ENCODE measurements at places on chromosomes 12 and 14. TPM values are rescaled to one million over a fixed set of nuclear protein-coding genes. Genes with fewer than 3 reads are reported as not detected.

DNA sequence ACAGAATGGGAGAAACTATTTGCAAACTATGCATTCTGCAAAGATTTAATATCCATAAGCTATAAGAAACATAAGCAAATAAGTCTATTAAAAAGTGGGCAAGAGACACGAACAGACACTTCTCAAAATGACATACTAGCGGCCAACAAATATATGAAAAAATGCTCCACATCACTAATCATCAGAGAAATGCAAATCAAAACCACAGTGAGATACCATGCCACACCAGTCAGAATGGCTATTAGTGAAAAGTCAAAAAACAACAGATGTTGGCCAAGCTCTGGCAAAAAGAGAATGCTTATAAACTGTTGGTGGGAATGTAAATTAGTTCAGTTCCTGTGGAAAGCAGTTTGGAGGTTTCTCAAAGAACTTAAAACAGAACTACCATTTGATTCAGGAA, 121.3 kb downstream of the KCNMB4 start:
- DNase-seq, result no peak

DNA sequence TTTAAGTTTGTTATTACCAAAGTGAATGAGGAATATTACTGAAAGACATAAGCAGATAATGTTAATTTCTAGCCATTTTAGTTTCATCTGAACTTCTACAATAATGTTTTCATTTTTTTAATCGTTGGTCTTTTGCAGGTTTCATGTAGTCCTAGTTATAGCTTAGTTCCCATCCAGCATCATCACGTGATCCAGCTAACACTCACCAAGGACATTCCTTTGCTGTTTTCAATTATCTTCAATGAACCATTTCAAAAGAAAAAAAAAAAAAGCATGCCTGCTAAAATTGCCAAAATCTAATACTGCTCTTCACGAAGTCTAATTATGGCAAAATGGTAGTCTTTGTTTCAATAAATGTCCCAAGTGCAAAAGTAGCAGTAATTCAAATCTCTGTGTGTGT, 187.7 kb upstream of the ATXN7L3B start:
- no peak for DNase-seq

DNA sequence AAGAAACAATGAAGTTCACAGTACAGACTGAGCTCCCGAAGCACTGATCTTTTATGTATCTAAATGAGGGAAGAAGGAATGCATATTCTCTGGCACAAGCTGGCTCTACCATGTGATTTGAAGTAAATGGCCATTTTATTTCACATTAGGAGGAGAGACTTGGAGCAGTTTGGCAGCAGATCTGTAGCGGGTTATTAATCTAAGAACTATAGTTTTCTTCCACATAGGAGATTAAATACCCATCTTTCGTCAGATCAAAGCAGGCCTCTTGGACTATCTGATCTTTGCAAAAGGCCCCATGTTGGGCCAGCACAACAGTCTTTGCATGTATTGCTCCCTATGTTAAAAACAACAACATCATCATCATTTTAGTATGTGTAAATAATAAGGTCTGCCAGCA, 477.8 kb downstream of the ZFP36L1 start:
- no peak for DNase-seq

DNA sequence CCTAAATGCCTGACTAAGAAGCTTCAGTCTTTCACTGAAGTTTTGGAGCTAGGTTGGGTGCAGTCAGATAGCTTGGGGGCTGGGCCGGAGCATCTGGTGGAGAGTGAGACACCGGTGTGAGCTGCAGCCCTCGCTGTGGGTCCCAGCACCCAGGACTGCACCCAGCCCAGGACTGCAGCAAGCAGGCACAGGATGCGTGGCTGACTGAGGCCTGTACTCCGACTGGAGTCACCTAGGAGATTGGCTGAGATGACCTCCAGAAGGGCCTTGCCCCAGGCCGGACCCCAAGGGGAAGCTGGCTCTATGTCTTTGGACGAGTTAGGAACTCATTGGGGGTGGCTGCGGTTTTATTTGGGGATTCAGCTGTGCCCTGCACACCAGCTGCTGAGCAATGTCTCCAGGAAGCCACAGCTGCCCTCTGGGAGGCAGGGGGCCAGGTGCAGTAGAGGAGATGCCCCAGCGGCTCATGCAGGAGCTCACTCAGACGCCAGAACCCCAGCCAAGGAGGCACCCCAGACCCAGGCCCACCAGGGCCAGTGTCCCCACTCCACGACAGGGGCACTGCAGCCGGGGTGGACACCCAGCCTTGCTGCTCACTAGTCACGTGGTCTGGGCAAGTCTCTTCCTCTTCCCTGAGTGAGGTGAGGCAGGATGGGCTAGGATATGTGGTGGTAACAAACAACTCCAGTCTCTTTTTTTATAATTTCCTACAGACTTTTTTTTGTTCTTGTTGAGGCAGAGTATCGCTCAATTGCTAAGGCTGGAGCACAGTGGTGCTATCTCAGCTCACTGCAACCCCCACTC, 31.8 kb upstream of the RCOR1 start:
- DNase-seq, result no peak

DNA sequence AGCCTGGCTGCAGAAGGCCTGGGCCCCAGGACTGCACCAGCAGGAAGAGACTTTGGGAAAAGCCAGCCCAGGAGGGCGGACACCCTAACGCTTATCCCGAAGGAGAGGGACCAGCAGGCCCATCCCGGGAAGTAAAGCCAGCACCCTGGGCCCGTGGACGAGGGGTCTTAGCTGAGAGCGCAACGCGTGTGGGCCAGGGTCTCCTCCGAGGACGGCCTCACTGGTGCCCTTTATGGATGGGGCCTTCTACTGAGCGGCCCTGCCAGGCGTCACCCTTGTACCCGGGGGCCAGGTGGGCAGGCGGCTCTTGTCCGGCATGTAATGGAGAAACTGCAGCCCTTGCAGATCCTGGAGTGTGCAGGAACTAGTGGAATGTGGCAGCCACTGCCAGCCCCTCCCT, 14.1 kb downstream of the TEDC1 start:
- DNase-seq, result no peak

DNA sequence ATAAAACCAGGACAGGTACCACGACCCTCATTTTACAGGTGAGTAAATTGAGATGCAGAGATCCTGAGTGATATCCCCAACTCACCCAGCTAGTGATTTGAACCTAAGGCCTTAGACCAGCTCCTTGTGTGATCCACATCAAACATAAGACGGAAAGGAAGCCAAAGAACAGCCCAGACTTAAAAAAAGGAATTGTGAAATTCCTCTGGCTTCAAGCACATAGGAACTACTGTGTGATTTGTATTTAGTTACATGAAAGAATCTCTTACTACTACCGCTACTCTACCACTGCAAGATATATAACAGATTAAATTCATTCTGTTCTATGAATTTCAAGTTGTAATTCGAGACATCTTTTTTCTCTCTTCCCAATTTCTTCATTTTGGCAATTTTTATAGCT, 10.5 kb downstream of the E2F7 start:
- DNase-seq, result no peak

DNA sequence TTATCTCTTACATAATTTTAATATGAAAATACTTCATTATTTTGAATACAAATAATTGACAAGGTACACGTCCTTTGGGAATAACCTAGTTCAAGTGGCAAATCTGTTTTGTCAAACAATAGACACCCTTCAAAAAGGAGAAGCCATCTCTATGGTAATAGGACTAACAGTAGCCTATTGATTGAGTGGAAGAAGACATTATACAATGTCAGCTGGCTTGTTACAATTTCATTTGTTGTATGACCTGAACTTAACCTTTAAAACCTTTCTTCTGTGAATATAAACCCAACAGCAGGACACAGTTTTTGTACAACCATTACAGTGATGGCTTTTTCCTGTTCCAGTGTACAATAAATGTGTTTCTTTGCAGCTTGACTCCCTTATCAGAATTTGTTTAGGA, 8.1 kb downstream of the TMEM260 start:
- no peak for DNase-seq

- DNase-seq, result no peak
Observed at GRCh38 chr14:104732931-104733681, 9.1 kb downstream of the ADSS1 start.

GRCh38 chr12:120497524-120498150, 1.7 kb downstream of the DYNLL1 start:
- no peak for DNase-seq

- no peak for DNase-seq
Observed at GRCh38 chr14:76293923-76294322, 82.0 kb upstream of the ESRRB start.

DNA sequence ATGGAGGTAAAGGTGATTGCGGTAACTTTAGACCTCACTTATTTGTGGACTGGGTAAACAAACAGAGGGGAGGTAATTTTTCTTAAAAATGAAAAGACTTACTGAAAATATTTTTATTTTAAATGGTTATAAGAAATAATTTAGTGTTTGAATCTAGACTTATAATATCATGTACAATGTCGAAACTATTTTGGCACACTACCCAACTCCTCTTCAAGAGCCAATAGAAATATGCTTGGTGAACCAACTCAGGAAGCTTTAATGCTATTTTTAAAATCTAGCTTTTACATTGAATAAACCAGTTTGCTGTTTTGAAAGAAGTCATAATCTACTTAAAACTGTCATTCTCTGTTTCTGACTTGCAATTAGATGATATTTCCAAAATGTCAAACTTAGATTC, 175.8 kb upstream of the NPAS3 start:
- no peak for DNase-seq

- DNase-seq, result no peak
Observed at GRCh38 chr14:94112513-94113063, 2.1 kb downstream of the IFI27 start.

GRCh38 chr12:46473634-46474329, 101.2 kb upstream of the SLC38A2 start:
- peak; percentile 87 for DNase-seq

DNA sequence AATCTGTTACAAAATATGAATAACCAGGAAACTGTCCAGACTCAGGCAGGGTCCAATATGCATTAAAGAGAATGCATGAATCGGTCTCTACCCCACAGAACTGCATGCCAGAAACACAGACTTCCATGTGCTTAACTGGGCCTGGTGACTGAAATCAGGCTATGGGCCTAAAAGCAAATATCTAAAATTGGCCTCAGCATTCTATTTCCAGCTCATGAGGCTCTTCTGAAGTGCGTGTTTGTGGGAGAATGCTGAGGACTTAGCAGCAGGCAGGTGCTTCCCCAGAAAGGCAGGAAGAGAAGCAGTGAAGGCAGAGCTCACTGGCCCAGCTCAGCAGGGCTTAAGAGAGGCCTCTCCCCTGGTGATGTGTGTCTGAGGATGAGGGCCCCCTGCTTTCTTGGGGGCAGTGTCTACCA, 48.5 kb downstream of the ADGRD1 start:
- DNase-seq, result no peak

DNA sequence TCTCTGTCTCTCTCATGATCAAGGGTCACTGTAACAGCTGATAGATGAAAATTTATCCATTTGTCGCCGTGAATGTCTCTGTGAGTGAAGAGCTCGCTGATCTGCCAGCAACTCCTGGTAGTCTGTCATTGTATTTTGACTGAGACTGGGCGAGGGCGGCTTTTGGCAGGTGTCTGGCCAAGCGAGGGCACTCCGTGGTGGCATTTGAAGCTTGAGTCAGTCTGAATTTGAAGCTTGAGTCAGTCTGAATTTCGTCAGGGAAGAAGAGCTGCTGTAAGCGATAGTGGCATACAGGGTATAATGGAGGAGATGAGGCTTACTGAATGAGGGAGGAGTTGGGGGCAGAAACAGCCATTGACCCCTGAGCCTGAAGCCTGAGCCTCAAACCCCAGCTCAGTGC, 56.8 kb upstream of the FAM181A start:
- no peak for DNase-seq

DNA sequence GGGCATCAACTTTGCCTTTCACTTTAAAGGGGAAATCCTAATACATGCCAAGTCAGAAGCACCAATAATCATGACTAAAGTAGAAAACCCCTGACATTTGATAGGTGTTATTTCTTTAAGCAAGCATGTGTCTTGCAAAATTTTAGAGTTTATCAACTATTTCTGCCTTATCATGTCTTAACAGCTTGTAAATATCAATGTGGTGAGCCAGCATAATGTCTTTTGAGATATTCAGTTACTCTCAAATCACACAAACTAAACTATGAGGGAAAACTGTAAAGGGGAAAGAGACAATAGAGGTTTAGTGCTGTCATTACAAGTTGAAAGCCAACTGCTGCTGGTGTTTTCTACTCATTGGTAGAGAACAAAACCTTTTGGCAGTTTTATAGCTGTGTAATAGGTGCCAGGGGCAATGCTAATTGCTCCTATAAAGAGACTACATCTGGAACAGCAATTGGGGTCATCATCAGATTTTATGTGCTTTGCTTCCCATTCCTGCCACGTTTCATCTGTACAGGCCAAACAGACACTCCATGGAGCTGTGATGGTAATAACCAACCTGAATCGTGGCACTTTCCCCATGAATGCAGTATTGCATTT, 1027.4 kb downstream of the FSCB start:
- no peak for DNase-seq

GRCh38 chr12:69936214-69936731, 111.2 kb downstream of the MYRFL start:
- no peak for DNase-seq

DNA sequence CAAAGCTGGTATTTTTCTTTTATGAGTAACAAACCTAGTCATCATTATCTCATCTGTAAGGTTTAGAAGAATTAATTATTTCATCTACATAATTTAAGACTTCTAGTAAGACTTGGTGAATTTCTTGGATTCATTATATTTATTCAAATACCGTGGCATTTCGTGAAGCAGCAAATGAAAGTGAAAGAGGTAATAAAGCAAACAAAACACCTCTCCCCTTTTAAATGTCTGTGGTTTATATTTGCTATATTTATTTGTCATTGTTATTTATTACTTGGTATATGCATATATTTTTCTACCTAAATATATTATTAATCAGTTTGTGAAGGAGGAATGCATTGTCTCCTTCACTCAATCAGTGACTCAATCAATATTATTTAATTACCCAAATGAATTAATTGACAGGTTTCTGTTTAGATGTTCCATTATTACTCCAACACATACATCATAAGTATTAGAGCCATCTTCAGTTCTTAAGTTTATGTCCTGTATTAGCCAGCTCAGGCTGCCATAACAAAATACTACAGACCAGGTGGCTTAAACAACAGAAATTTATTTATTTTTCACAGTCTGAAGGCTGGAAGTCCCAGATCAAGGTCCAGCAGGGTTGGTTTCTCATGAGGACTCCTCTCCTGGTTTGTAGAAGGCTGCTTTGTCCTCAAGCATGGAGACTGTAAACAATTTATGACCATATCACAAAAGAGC, 6.6 kb downstream of the CFAP54 start:
- DNase-seq, result no peak

Gene FIGNL2
- 0.26 TPM for polyA plus RNA-seq

Gene CNOT2
- 77.2 TPM for polyA plus RNA-seq

Gene BDKRB1
- polyA plus RNA-seq, result 215 TPM

Gene MIPOL1
- polyA plus RNA-seq, result 7.0 TPM

Gene LRFN5
- polyA plus RNA-seq, result 3.3 TPM

Gene GDF11
- polyA plus RNA-seq, result 4.2 TPM

Gene RAD9B
- 0.26 TPM for polyA plus RNA-seq

Gene MYH6
- not detected for polyA plus RNA-seq

Gene FGF6
- not detected for polyA plus RNA-seq

Gene OR6C6
- polyA plus RNA-seq, result not detected

Gene SLC17A8
- not detected for polyA plus RNA-seq

All from AG04450 (cell line).